Cardiac septum (tissue), 1 donor: ENCODE measurements at places on chromosomes 3 and 15.

DNA sequence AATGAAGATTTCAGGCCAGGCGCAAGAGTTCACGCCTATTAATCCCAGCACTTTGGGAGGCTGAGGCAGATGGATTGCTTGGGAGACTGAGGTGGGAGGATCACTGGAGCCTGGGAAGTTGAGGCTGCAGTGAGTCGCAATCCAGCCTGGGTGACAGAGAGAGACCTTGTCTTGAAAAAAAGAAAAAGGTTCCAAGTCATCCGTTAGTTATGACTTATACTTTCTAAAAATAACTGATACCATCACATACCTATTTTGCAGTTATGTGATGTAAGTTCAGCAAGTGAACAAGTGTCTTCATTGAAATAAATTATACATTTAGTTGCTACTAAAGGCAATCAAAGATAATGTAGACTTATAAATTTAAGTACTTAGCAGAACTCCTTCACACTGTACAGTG is 22.1 kb downstream of the CLPX start:
- no peak for DNase-seq

DNA sequence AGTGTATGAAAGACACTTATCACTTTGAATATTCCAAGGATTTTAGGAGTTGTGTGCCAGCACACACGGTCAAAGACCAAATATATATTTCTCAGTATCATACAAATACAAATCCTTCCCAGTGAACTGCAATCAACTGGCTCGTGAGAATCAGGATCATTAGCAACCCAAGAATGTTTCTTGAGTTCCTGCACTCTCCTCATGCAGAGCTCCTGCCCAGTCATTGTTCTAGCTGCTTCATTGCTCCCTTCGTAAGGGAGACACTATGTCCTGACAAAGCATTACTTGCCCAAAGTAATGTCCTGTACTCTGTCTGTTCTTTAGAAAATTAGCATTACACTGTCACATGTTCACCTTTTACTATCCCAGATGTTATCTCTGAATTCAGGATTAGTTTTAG is 92.0 kb upstream of the SLC4A7 start:
- no peak for DNase-seq

- no peak for DNase-seq
Measured at GRCh38 chr15:101110681-101111569, 140.9 kb downstream of the CHSY1 start.

GRCh38 chr3:126135406-126136076 is 44.8 kb downstream of the ALDH1L1 start:
- DNase-seq, result peak; percentile 63

DNA sequence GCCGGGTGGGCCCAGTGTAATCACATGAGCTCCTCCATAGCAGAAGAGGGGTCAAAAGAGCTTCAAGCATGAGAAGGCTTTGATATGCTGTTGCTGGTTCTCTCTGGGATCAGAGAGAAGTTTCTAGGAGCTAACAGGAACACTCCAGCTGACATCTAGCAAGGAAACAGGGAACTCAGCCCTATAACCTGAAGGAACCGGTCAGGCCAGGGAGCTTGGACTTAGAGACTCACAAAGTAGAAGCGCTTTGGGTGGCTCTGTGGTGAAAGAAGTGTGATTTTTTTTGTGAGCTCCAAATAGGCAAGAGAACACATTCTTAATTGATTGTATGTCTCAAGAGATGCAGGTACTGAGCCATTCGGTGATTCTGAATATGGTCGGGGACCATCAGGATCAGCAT is 26.2 kb upstream of the EPHB1 start:
- no peak for DNase-seq

GRCh38 chr3:48001991-48002390 is 14.2 kb downstream of the MAP4 start:
- DNase-seq, result no peak

- DNase-seq, result no peak
Measured at GRCh38 chr15:75684648-75685047, 28.0 kb downstream of the CSPG4 start.

- no peak for DNase-seq
Measured at GRCh38 chr3:177452831-177453450, 255.7 kb upstream of the TBL1XR1 start.

DNA sequence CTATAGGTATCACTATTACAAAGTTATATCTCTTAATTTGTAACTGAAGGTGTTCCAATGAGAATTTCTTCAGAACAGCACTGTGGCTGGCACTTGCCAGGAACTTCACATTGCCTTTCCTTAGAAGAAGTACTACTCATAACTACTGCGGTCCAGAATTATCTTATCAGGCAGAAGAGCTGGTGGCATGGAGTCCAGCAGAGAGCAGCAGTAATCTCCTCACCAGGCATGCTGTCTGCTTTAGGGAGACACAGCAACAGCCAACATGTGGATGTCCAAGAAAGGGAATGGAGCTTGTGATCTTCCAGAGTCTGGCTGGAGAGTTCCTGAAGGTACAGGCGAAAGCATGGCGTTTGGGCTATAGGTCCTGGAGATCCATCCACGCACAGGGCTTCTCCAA is 919.7 kb upstream of the NR2F2 start:
- no peak for DNase-seq

GRCh38 chr15:89654847-89655805 is at the start of gene KIF7:
KIF7 (minus strand) TSS chr15:89655467; CDS start chr15:89652930, 2,537 bp downstream.
- peak; percentile 76 for DNase-seq

DNA sequence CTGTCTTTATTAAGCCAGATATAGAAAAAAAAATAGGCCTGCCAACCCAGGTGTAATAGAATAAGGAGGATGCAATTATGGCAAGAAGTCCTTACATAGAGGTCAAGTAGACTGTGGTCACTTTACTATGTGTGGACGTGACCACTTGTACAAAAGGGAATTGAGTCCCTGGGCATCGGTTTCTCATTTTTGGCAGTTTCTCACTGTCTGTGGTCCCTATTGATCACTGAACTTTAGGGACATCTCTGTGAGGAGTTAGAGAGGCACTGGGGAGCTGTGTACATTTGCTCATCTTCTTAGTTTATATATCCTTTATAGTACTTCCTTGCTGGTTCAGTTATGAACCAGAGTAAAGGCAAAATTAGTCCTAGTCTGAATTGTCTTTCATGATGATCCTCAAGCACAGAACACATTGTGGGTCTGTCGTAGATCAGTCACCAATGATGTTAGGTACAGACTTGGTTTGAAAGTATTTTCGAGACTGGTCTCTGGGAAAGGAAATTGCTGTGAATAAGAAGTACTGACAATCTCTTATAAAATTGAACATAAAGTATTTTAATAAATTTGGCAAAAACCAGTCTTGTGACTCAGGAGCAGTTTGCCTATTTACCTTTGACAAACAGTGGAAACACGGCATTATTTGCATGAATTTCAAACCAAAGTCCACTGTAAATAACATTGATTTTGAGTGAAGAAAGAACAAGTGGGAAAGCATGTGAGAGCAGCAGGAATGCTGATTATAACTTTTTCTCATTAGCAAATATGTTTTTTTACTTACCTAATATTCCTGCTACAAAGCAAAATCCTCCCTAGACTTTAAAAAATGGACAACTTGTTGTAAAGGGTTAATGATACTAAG is 218.9 kb upstream of the DPH6 start:
- DNase-seq, result no peak

DNA sequence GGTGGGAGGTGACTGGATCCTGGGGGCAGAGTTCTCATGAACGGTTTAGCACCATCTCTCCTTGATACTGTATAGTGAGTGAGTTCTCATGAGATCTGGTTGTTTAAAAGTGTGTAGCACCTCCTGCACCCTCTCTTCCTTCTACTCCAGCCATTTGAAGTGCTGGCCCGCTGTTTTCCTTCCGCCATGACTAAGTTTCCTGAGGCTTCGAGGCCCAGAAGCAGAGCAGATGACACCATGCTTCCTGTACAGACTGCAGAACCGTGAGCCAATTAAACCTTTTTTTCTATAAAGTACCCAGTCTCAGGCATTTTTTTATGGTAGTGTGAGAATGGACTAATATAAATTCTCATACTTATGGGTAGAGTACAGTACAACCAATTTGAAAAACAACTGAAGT is 123.6 kb upstream of the BHLHE40 start:
- no peak for DNase-seq

DNA sequence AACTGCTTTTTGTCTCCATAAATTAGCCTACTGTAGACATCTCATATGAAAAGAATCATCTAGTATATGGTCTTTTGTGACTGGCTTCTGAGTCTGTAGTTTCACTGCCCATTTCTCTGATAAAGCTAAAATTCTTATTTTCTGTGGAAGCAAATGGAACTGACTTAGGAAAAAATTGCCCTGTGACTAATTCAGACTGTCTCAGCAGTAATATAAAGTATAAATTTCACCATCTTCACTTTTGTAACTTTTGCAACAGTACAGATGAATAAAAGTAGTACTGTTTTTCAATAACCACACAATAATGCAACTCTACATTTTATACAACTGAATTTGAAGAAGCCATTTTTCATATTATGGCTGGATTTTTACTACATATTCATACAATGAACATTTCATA is 104.1 kb downstream of the TBC1D5 start:
- no peak for DNase-seq

DNA sequence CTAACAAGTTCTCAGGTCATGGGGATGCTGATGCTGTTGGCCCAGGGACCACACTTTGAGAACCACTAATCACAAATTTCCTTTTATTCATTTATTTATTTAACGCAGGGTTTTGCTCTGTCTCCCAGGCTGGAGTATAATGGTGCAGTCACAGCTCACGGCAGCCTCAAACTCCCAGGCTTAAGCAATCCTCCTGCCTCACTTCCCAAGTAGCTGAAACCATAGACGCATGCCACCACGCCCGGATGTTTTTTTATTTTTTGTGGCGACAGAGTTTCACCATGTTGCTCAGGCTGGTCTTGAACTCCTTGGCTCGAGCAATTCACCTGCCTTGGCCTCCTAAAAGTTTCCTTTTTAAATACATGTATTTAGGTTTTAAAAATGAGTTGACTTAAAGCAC is 20.7 kb upstream of the ISLR2 start:
- no peak for DNase-seq

DNA sequence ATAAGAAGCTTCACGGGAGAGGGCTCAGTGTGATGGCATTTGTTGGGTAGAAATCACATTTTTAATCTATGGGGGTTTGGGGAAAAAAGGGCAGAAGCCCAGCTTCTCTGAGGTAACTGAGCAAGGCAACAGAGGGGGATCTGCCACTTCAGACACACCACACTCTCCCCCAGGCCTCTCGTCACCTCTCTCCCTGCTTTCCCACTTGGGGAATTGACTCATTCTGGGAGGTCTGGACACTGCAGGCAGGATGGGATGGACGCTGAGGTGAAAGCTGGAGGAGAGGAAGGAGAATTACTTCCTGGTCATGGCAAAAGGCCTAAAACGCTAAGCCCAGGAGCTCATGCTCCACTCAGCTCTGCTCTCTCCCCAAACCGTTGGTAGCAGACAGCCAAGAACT is 33.2 kb downstream of the MYO5C start:
- DNase-seq, result no peak

- no peak for DNase-seq
Measured at GRCh38 chr3:111746772-111747171, 112.3 kb upstream of the PHLDB2 start.

- no peak for DNase-seq
Measured at GRCh38 chr3:185308126-185308754, 54.4 kb upstream of the EHHADH start.

DNA sequence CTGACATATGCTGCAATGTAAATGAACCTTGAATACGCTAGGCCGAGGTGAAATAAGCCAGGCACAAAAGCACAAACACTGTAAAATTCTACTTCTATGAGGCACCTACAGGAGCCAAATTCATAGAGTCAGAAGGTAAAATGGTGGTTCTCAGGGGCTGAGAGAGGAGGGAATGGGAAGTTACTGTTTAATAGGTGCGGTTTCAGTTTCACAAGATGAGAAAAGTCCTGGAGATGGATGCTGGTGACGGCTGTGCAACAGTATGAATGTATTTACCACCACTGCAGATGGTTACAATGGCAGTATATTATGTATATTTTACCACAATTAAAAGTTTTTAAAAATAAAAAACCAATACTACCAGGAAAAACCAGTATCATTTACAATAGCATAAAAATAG is 4.0 kb downstream of the TNK2 start:
- DNase-seq, result no peak

GRCh38 chr3:140186421-140186920 is 251.5 kb downstream of the CLSTN2 start:
- no peak for DNase-seq

DNA sequence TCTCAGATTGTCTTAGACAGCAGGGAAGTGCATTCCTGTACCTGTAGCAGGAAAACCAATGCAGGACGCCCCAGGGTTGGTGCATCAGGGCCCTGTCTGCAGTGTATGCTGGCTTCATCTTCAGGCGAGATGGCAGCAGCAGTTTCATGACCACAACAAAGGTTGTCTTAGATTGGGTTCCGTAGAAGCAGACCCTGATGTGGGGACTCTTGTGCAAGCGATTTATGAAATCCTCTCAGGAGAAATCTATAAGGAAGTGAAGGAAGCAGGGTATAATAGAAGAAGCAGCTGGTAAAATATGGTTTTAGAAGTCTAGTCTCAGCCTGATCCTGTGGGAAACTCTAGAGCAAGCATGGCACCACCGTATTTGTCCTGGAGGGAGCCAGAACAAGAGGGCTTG is 25.0 kb downstream of the DNAH1 start:
- DNase-seq, result no peak

- DNase-seq, result no peak
Measured at GRCh38 chr3:112034436-112034835, at the start of gene TMPRSS7. TMPRSS7 (plus strand) TSS chr3:112034736; CDS start chr3:112034846, 110 bp downstream.

GRCh38 chr15:91407269-91407889 is 307.3 kb downstream of the SV2B start:
- no peak for DNase-seq

GRCh38 chr3:4162096-4162495 is 141.1 kb upstream of the SETMAR start:
- DNase-seq, result no peak

GRCh38 chr3:101643009-101643844 is 33.7 kb downstream of the ZBTB11 start:
- no peak for DNase-seq

- DNase-seq, result no peak
Measured at GRCh38 chr3:17806201-17806600, 63.8 kb upstream of the TBC1D5 start.

- DNase-seq, result no peak
Measured at GRCh38 chr15:95715906-95716656, 614.4 kb upstream of the NR2F2 start.

GRCh38 chr3:43907508-43907858 is 216.7 kb downstream of the ABHD5 start:
- no peak for DNase-seq

DNA sequence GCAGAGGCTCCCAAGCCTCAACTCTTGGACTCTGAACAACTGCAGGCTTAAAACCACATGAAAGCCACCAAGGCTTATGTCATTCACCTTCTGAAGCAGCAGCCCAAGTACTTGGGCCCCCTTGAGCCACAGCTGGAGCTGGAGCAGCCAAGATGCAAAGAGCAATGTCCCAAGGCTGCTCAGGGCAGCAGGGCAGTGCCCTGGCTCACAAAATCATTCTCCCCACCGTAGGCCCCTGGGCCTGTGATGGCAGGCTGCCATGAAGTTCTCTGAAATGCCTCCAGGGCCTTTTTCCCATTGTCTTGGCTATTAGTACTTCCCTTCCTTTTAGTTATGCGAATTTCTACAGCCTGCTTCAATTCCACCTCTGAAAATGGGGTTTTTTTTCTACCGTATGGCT is 83.4 kb downstream of the DCLK3 start:
- DNase-seq, result no peak

- DNase-seq, result no peak
Measured at GRCh38 chr3:186653080-186653707, 12.6 kb upstream of the HRG start.
